Urothelium cell line (cell line): ENCODE measurements at places on chromosomes 3 and 15.
A peak's percentile ranks its signal among the peaks of the same experiment; 100 is the strongest.

DNA sequence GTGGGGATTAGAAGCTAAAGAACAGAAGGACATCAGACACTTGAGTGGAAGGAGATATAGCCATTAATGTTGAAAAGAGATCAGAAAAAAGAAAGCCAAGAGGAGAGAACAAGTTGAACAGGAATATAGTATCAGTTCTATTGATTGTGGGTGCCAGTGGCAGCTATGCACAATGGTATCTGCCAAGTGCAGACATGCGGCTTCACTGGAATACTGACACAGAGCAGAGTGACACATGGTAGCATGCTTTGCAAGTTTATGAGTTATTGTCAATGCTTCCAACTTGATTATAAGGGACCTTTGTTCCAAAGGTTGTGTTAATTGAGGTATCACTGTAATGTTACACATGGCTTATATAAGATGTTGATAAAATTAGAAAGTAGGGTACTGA is 42.0 kb upstream of the TP63 start:
- no peak for DNase-seq

GRCh38 chr3:122255757-122256439 is 69.2 kb upstream of the CSTA start:
- no peak for DNase-seq

DNA sequence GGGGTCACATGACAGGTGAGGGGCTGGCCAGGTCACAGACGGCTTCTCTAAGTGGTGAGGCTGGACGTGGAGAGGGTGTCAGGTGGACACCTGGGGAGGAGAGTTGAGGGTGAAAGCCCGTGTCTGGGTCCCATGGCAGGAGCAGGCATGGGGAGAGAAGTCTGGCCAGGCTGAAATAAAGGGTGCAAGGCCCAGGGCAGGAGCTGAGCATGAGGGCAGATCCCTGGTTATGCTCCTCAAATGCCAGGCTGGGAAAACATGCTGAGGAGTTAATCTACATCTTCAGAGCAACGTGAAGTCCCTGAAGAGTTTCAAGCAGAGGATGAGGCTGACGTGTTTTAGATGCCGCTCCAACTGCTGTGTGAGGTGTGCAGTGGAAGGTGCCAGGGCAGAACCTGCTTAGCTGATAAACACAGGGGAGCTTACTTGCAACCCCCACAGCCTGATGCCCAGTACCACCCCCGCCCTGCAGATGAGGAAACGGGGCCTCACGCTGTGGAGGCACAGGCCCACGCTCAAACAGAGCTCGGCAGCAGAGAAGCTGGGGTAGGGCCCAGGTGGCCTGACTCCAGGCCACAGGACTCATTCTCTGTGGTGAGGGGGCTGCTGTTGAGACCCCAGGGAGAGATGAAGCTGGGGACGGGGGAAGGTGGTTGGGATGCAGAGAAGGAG is 40.5 kb downstream of the HCN4 start:
- DNase-seq: no peak

GRCh38 chr3:46351646-46352045 is 2.3 kb upstream of the CCR2 start:
- peak; percentile 43 for DNase-seq

- DNase-seq: peak; percentile 65
Observed at GRCh38 chr15:62391641-62392262, 226.7 kb upstream of the C2CD4B start.

DNA sequence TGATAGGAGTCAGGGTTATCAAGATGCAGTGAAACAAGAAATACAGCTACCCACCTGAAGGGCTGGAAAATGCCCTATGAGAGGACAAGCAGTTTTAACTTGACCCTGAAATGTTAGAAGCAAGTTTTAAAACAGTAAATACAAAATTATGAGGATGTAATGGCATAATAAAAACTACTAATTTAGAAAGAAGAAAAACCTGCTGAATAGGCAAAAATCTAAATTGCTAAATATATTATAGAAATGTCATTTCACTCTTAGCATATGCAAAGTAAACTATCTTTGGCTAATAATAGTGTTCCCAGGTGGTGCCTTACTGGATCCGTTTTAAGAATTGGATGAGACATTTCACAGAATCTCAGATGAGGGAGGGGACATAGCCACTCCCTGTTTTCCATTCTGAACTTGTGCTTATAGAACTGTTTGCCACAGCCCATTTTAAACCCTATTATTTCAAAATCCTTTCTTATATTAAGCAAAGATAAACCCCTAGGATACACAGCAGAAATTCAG is 294.6 kb downstream of the LSAMP start:
- no peak for DNase-seq

GRCh38 chr3:87270908-87271700 is 5.3 kb downstream of the POU1F1 start:
- DNase-seq: no peak

- no peak for DNase-seq
Observed at GRCh38 chr3:175430983-175431773, 572.0 kb downstream of the NAALADL2 start.

DNA sequence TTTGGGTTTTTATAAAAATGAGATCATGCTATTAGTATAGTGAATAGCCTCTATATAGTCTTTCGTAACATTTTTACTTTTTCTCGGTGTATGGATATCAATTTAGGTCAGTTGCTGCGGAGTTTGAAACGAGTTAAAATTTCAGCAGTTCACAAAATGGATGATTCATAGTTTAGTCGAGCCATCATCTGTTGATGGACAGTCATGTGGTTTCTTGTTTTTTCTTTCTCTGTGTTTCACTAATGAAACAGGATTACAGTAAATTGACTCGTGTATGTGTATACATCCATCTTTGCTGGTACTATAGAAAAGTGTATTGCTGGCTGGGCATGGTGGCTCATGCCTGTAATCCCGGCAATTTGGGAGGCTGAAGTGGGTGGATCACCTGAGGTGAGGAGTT is 106.8 kb downstream of the IGF1R start:
- no peak for DNase-seq

DNA sequence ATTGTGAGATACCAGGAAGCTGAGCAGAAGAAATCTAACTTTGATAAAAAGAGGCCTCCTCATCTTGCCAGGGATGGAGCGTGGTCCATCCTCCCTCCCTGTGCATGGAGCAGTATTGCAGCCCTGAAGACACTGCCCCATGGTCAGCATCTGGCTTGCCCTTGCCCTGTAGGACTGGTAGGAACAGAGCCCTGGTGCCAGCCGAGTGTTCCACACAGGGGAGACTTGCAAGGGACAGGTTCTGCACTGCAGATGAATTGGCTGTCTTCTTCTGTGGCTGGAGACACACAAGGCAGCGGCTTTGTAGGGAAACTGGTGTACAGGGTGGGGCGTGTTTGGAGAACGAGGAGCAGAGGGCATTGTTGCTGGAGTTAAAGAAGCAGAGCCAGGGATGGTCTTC is 110.5 kb downstream of the APBA2 start:
- DNase-seq: no peak

- no peak for DNase-seq
Observed at GRCh38 chr3:98581474-98581873, 11.9 kb downstream of the CPOX start.

DNA sequence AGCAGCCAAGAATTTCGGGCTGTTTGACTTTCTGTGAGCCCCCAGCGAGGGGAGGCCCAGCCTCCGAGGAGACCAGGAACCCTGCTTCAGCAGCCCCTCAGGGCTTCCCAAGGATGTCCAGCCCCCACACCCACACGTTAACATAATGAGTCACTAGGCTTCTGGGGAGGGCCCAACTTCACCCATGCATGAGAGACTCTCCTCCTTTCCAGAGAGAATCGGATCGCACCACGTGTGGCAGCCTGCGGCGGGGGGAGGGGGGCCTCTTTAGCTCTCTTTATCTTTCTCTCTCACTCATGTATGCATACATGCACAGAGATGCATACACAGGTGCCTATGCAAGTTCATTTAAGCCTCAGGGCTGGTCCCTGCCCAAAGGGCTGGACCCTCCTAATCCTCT is 3.1 kb upstream of the AP2M1 start:
- DNase-seq: no peak

- peak; percentile 93 for DNase-seq
Observed at GRCh38 chr15:66251790-66252684, 1.5 kb downstream of the MEGF11 start.

DNA sequence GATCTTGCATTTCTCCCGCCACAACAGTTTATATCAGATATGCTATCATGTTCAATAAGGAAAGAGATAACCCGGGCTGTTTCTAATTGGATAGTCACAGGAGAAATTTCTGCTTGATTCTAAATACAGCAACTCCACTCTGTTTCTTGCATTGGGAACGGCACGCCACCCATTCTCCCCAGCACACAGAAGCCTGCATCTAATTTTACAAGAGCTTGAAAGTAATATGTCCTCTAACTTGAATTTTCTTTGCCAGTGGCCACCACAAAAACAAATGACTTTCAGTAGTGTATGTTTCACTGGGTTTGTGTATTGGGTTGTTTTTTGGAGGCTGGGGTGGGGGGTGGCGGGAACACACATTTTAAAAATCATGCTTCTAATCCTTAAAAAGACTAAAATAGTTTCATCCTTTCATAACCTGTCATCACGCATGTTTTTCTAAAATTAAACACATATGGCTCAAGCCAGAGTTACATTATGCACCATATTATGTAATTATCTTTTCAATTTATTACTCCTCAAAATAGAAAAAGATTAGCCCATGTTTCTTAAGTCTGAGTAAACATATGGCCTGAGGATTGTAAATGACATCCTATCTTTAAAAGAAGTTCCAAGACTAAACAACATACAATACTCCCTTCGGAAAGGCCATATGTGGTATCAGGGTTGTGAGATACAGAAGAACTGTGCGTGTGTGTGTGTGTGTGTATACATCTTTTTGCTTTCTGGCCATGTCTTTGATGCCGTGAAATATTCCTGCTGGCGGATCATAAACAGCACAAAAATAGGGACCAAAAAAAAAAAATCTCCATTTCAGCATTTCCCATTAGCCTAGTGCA is 176.3 kb downstream of the FOXP1 start:
- no peak for DNase-seq

- DNase-seq: no peak
Observed at GRCh38 chr3:64151342-64151871, 73.9 kb downstream of the PRICKLE2 start.

DNA sequence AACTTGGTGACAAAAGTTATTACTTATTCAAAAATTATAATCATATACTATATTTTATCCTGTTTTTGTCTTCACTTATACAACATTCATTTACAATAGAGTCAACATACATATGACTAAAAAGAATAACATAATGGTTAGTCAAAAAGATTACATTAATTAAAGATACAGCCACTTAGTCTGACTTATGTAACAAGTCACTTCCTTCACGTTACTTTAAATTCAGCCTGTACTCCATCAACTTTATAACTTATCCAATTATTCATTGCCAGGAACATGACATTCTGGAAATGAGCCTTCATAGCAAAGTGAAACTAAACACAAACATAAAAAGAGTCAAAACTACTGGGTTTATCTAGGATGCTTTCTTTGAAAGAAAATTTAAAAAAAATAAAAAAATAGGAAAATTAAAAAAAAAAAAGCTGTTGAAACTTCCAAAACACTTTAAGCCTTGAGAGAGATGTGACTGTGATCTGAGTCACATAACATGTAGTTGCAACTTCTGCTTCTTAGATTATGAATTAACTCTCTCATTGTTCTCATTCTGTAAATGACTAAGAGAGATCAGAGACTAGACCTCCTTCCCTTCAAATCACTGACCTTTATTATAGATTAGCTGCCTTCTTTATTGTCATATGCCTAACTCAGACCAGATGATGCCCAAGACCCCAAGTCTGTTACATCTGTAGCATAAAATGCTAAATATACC is 107.8 kb downstream of the MYRIP start:
- DNase-seq: no peak

- DNase-seq: no peak
Observed at GRCh38 chr3:128409624-128410581, 56.8 kb downstream of the DNAJB8 start.

DNA sequence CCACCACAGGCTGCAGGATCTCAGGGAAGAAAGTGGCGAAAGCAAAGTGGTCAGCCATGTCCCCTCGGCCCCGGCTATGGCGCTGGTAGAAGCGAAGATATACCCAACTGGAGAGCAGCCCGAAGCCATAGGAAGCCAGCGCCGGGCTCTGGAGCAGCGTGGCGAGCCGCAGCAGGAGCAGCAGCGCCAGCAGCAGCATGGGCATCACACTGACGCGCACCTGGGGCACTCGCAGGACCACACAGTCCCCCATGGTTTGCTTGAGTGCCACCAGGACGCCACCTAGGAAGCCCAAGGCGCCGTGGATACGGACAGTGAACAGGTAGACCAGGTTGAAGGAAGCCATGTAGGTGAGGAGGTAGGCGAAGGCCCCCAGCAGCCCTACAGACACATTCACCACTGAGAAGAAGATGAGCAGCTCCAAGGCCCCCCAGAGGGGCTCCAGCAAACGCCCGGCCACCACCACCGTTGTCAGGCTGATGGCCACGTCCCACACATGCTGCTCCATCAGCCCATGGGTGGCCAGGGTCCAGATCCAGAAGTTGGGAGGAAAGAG is 888 bp downstream of the TMEM115 start:
- DNase-seq: no peak

- no peak for DNase-seq
Observed at GRCh38 chr3:55090291-55090690, 162.4 kb upstream of the LRTM1 start.

GRCh38 chr3:129358772-129359371 is 69.6 kb downstream of the EFCAB12 start:
- peak; percentile 40 for DNase-seq

- no peak for DNase-seq
Observed at GRCh38 chr3:64049832-64050231, 26.5 kb upstream of the PSMD6 start.
